ENCODE measurements at places on chromosomes 16 and 17. TPM values are rescaled to one million over a fixed set of nuclear protein-coding genes. Genes with fewer than 3 reads are reported as not detected.

The RABEP1 gene
- 57.8 TPM for total RNA-seq

The RAB40C gene
- 17.2 TPM for total RNA-seq

The KRTAP3-1 gene
- not detected for total RNA-seq

The SPATA32 gene
- total RNA-seq, result not detected

The DPEP2 gene
- 0.05 TPM for total RNA-seq

The ST6GALNAC1 gene
- 0.21 TPM for total RNA-seq

The PLEKHM1 gene
- 16.9 TPM for total RNA-seq

The TEX14 gene
- total RNA-seq, result 0.10 TPM

The CACNA1H gene
- total RNA-seq, result 0.21 TPM

The APOBR gene
- total RNA-seq, result not detected

The PNMT gene
- 1.7 TPM for total RNA-seq

The ANTKMT gene
- 44.0 TPM for total RNA-seq

DNA sequence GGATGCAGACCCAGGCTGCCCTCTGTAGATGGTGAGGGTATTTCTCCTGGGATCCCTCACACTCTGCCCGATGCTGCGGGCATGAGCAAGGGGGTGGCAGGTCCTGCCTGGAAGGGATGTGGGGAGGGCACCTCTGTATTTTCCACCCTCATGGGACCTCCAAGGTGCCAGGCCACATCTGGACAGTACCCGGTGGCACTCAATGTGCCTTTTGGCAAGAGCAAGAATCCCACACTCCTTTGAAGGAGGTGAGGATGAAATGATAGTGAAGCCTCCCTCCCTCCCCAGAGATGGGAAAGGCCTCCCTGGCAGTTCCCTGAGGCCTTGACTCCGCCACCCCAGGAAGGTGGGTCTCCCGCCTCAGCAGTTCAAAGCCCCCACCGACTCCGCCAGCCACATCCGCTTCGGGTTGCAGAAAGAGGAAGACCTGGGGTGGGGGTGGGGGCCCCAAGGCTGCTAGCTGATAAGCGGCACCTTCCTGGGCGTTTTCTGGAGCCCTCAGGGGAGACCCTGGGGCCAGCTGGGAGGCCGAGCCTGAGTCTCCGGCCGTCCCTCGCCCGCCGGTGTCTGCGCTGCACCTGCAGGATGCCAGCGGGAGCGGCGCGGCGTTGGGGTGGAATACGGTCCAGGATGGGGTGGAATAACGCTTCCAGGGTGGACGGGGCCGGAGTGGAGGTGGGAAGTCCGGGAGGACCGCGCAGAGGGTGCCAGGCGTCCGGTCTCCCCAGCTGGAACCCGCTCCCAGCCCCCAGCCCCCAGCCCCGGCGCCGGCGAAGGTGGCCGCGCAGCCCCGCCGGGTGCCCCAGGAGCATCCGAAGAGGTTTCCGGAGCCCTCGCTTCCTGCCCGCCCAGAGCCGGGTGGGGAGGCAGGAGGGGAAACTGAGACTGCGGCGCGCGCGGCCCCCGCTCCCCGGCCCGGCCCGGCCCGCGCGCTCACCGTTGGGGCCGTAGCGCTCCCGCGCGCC, 718 bp downstream of the ATP2A3 start:
- DNase-seq, result no peak

GRCh38 chr16:14559809-14560241, 70.2 kb downstream of the PARN start:
- DNase-seq, result peak; percentile 31

GRCh38 chr16:51640196-51640595, 489.1 kb upstream of the SALL1 start:
- no peak for DNase-seq

- no peak for DNase-seq
These were observed 10.9 kb downstream of the ZNF200 start for GRCh38 chr16:3223913-3224515.

GRCh38 chr16:15671530-15672117, 21.6 kb downstream of the NDE1 start:
- no peak for DNase-seq

DNA sequence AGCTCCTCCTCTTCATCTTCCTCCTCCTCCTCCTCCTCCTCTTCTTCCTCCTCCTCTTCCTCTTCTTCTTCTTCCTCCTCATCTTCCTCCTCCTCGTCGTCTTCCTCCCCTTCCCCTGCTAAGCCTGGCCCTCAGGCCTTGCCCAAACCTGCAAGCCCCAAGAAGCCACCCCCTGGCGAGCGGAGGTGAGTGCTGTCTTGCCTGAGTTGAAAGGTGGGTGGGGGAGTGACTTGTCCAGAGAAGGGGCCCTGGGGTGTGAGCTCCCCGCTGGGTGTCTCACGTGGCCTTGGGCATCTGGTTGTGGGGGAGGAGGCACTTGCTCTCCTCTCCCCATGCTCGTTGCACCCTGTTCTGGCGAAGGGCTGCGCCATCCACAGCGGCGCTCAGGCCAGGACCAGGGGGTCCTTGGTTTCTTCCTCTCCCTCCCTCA, 8.0 kb downstream of the ELOB start:
- no peak for DNase-seq

- peak; percentile 95 for DNase-seq
These were observed 3.9 kb downstream of the TIMM22 start for GRCh38 chr17:1000597-1001461.

- no peak for DNase-seq
These were observed 5.7 kb upstream of the CDH5 start for GRCh38 chr16:66360624-66361324.

- no peak for DNase-seq
These were observed 33.5 kb downstream of the NUP93 start for GRCh38 chr16:56763291-56763916.

GRCh38 chr16:75443298-75443697, 10.0 kb upstream of the CFDP1 start:
- DNase-seq, result no peak

DNA sequence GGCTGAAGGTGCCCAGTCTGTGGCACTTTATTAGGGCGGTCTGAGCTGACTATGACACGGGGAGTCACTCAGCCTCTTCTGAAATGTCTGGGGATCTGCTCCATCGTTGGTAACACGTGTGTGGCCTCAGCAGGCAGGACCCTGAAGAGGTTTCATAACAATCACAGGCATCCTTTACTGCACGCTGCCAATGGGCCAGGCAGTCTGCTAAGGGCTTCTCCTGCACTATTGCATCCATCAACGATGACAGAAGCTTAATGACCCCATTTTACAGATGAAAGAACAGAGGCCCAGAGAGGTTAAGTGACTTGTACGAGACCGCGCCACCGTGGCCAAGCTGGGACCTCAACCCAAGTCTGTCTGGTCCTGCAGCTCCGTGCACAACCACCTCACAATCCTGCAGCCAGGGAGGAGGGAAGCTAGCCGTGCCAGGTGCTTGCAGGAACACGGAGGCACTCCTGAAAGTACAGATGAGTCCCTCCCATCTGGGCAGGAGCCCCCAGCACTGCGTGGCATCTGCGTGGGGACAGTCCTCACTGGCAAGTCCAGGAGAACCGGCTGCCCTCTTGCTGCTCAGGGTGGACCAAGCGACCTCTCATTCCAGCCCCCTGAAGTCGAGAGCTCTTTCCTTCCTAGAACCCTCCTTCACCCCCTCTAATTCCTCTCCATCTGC, 40.0 kb downstream of the RPH3AL start:
- no peak for DNase-seq

DNA sequence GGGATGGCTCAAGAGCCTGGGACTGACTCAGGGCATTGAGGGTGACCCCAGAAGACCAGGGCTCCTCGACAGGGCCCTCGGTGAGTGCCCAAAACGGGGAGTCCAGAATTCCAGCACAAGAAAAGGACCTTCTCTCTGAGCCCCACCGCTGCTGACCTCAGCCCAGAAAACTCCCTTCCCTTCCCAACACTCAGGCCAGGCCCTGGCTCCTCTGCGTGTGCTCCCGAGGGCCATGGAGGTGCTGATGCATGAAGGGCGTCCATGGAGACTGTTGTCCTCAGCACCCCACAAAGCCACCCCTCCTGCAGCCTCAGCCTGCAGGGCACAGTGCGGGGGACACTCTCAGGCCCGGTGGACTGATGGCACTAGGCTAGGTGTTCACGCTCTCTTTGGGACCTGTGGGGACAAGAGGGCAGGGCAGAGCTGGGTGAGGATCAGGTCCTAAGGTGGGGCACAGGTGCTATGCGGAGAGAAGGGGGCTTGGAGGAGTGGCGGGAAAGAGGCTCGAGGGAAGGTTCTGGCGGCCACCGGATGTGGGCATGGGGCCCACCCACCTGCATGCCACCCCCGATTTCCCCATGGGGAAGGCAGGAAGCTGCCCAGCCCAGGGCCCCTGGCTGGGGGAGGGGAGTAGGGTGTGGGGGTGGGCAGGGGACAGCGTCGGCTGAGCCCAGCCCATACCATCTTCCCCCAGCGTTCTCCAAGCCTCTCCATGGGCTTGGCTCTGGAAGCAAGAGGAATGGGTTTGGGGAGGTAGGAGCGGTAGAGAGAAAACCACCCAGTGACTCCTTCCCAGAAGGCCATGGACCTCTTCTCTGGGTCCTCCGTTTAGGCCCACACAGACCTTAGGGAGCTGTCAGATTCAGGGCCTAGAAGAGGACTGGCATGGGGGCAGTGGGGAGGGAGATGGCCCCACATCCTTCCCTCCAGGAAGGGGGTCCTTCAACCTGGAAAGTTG, 4.5 kb upstream of the TSPOAP1 start:
- DNase-seq, result no peak

- no peak for DNase-seq
These were observed 6.9 kb upstream of the ALOX15B start for GRCh38 chr17:8031950-8032349.

DNA sequence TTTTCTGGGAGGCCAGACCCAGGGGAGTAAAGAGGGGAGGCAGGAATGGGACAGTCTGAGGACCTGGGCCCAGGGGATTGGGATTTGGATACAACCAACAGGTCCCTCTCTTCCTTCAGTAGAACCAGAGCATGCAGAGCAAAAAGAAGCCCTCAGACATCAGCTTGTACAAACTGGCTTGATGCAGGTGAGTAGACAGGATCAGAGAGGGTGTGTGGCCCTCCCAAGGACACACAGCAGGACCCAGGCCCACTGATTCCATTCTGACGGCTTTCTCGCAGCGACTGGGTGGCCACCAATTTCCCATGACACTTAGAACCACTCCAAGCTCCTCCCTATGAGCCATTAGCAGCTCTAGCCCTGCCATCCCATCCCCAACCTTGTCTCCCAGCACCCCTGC, 63.6 kb downstream of the ABCC6 start:
- no peak for DNase-seq

GRCh38 chr16:31138621-31139578, 3.4 kb upstream of the PRSS8 start:
- peak; percentile 38 for DNase-seq

- no peak for DNase-seq
These were observed 98.6 kb downstream of the GNAO1 start for GRCh38 chr16:56289862-56290261.

DNA sequence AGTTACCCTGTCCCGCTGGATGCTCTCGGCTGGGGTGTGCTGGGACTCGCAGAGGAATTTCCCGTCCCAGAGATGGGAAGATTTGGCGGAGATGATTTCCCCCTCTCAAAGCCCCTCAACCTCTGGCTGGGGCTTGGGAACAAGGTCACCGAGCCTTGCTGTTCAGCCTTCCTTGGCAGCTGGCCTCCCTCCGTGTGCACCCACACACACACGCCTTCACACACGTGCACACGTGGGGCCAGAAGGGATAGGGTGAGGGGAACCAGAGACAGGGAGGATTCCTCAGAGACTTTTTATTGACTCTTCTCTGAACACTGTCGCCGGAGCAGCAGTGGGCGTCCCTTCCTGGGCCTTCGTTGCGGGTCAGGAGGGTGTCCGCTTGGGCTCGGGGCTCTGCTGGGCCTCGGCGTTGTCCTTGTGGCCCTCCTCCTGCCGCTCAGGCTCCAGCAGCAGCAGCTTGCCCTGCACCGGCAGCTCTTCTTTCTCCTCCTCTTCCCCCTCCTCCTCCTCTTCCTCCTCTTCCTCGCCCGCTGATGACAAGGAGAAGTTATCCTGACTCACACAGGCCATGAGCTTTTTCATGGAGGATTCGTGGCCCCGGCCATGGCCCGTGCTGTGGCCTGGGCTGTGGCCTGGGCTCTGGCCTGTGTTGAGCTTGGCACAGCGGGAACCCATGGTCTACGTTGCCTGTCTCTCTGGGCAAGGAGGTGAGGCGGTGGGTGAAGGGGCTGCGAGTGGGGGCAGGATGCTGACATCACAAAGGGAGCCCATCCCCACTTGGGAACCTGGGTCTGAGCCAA, at the start of gene PRM3:
Gene PRM3, minus strand, starts transcription at position 709 of the 800 bp plus-strand sequence. Its CDS starts 34 bp downstream, at position 675.
- no peak for DNase-seq

DNA sequence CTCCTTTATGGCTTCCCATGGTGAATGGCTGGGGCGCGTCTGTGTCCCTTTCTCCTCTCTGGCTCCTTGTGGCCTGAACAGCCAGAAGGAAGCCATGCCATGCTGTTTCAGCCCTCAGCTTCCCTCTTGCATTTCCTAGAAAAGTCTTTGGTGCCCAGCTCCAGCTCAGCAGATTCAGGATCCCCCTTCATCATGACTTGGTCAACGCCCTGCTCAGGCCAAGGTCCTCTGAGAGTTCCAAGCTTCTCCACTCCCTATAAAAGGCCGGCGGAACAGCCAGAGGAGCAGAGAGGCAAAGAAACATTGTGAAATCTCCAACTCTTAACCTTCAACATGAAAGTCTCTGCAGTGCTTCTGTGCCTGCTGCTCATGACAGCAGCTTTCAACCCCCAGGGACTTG, at the start of gene CCL13:
Gene CCL13, plus strand, starts transcription at position 287 of the 400 bp plus-strand sequence. Its CDS starts 47 bp downstream, at position 334.
- DNase-seq, result no peak

DNA sequence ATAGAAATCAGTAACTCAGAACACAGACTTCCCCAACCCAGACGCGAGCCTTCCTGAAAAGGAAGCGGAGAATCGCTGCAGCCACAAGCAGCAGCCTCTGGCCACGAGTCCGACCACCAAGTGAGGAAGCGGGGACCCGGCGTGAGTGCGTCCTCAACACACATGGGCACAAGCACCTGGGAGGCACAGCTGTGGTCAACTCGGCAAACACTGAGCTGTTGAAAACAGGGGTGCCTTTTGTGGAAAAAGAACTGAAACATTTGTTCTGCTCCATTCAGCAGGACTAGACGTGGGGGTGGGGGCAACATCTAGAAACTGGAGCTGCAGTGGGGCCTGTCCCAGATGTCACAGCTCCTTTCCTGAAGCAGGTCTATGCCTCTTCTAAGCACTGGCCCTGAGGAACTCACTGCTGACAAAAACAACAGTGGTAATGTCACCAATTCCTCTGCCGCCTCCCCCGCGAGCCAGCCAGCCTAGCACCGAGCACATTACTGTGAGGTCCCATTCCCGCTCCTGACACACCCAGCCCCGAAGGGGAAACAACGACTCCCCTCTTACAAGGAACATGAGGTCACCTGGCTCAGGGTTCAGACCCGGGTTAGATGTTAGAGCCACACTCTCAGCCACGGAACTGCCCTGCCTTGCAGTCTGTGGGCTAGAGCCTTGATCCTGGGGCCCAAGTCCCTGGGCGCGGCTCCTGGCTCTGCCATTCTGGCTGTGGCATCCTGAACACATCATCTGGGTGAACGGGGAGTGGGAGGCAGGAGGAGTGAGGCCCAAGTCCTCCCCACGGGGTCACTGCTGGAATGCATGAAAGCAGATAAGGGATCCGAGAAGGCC, 29.0 kb downstream of the KDM8 start:
- peak; percentile 48 for DNase-seq
